ENCODE measurements at places on chromosomes 7 and 10. TPM values are rescaled to one million over a fixed set of nuclear protein-coding genes. Genes with fewer than 3 reads are reported as not detected.
A peak's percentile ranks its signal among the peaks of the same experiment; 100 is the strongest.

Gene MYOZ1
- total RNA-seq = 0.33 TPM

Gene RGR
- not detected for total RNA-seq

Gene CADPS2
- total RNA-seq = 22.4 TPM

Gene ARF5
- 286 TPM for total RNA-seq

Gene AUTS2
- 4.7 TPM for total RNA-seq

Gene SORCS1
- 0.35 TPM for total RNA-seq

Gene TMEM176A
- total RNA-seq = not detected

Gene NFE2L3
- 34.1 TPM for total RNA-seq

DNA sequence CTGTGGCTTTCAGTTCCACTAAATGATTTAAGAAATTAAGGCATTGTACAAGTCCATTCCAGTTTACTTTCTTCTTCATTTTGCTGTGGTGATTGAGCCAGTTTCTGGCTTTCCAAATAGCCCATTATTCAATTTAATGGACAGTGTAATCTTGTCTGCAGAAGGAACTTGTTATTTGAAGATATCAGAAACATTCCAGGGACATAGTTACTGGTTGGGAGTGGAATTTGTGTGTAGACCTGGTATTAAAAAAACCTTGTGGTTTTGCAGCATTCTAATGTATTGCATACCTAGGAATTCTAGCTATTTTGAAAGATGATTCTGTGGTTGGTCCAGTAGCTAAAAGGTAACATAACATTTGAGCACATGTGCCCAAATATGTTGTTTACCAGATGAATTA lies 72.2 kb downstream of the MCU start:
- DNase-seq = peak; percentile 50

DNA sequence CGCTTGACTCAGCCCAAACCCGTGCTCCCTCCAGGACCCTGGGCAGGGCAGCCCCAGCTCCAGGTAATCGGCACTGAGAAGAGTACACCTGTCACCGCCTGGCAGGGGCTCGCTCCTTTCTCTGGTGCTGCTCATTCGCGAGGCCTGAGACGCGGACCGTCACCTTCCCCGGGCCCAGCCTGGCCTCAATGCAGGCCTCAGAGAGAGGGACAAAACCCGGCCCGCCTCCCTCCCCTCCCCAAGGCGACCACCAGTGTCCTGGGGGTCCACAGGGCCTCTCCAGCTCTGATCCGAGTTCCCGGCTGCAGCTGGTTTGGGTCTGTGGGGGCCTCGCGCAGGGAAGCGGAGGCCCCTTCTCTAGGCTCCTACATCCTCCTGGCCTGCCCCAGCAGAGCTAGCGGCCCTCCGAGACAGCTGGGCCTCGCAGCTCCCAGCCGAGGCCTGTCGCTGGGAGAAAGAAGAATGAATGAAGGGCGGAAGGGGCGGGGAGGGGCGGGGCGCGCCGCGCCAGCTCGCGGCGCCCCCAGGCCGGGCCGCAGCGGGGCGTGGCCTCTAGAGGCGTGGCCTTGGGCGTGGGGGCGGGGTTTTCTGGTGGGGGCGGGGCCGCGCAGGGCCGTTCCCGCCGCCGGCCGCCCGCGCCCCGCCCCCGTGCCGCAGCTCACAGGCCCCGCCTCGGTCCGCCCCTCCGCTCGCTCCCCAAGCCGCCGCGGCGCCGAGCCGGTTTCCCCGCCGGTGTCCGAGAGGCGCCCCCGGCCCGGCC lies at the start of gene LIMK1:
LIMK1 (plus strand) TSS at position 688 of the 760 bp plus-strand sequence. CDS start 187 bp downstream, outside the sequence.
- DNase-seq = peak; percentile 59

DNA sequence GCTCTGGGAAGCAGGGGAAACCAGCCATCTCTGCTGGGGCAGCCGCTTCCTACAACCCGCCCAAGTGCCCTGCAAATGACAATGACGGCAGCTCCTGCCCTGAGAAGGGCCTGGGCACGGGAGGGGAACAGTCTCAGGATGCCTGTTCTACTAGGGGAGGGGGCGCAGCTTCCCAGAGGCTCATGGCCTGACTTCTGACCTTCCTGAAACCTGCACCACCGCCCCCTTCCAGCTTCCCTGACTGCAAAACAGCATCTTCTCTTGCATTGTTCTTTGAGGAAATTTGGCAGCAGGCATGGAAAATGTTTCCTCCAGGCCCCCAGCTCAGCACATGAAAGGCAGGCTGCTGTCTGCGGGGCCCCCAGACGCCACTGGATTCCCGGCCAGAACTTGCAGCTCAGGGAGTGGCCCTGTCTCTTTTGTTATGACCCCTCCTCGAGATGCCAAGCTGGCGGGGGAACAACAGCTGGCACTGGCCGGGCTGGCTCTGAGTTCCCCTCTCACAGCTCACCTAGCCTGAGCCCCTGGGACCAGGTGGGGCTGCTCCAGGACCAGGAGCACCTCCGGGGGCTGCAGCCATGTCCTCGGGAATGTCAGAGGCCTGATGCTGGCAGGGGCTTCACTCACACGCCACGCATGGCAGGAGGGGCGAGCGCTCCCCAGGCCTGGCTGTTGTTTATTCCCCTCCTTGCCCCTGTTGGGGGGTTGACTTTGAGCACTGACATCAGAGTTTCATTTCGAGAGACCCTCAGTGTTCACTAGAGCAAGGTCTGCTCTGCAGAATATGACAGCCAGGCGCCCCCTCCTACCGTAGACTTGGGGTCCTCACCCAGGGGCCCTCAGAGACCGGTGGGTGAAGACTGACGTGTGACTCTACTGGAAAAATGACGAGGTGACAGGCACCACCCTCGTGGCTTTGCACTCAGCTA lies 62.7 kb downstream of the CALML3 start:
- no peak for DNase-seq

DNA sequence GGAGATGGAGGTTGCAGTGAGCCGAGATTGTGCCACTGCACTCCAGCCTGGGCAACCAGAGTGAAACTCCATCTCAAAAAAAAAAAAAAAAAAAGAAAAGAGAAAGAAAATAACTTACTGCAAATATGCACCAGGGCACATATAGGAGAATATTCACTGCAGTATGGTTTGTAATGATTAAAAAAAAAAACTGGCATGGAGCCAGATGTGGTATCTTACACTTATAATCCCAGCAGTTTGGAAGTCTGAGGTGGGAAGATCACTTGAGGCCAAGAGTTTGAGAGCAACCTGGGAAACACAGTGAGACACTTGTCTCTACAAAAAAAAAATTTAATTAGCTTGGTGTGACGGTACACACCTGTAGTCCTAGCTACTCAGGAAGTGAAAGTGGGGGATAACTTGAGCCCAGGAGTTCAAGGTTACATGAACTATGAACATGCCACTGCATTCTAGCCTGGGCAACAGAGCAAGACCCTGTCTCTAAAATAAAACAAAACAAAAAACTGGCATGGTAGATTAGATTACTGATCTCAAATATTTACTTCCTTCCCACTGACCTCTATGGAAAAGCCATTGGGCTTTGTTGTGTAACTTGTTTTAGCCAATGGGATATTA lies 85.6 kb downstream of the MICU1 start:
- no peak for DNase-seq

DNA sequence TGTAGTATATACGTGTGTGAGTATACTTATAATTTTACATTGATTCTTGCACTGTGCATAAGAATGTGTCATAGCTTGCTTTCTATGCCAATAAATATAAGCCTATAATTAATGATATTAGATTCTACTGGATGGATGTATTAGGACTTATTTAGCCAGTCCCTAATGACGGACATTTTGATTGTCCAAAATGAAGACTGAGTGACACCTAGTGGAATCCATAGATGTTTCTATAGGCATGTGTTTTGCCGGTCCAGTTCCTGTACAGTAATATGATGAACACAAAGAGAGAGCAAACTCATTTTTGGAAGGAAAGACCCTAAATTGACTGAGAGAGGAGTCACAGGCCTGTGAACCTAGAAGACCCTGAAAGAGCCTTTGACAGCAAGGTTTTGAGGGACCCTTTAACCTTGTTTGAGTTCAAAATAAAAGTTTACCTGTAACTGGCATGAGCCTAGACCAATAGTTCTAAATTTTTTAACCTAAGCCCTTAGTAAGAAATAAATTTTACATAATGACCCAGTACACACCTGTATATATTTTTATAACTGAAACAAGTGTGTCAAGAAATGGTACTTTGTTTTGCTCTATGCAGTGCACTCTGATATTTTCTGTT lies 42.4 kb upstream of the AGBL3 start:
- DNase-seq = peak; percentile 23

DNA sequence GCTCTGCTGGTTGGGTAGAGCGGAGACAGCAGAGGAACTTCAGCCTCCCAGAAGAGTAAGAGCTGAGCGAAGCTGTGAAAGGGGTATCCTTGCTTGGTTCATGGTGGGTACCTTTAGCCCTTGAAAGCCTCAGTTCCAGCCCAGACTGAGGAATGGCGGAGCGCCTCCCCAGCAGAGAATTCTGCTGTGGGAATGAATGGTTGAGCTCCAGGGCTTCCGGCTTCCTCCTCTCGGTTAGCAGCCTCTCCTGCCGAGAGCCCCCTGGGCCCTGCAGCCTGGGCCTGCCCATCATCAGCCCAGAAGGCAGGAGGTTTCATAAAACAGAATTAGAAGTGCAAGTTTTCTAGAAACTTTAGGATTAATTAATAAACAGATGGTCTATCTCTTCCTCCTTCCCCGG lies 79.9 kb upstream of the ANLN start:
- DNase-seq = no peak

DNA sequence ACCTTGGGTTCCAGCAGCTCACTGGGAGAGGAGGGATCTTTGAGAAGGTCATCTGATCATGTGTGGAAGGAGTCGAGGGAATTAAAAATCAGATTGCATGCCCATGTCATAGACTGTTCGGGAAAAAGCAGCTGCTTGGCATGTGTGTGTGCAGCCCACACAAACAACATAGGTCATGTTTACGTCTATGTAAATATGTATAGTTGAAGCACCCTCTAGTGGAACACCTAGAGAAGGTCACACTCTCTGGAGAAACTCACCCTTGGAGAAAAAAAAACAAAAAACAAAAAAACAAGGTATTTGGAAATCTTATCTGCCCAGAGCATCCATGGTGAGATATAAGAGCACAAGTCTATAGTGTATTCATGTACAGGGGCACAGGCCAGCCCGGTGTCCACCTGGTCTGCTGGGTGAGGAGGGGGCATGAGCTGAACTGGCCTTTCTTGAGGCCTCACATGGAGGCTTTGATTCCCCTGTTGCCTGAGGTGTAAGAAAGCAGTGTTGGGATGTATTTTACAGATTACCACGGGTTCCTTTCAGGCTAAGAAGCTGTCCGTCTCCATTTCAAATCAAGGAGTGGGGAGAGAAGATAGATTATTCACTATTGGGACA lies 98.0 kb downstream of the NPY start:
- DNase-seq = peak; percentile 78

DNA sequence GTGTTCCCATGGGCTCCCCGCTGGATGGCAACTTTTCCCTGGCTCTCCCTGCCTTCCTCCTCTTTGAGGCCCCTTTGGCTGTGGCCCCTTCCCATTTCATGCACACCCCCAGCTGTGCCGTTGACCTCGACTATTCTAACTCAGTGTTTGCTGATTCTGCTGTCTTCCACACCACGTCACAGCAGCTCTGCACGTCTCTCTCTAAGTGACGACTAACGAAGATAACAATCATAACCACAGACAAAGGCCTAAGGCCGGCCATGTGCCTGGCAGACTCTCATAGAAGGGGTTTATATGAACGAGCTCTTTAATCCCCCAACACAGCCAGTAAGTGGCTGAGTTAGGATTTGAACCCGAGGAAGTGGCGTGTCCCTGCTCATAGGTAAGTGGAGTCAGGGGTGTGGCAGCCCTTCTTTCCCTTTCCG lies 151.5 kb upstream of the SHH start:
- DNase-seq = no peak

DNA sequence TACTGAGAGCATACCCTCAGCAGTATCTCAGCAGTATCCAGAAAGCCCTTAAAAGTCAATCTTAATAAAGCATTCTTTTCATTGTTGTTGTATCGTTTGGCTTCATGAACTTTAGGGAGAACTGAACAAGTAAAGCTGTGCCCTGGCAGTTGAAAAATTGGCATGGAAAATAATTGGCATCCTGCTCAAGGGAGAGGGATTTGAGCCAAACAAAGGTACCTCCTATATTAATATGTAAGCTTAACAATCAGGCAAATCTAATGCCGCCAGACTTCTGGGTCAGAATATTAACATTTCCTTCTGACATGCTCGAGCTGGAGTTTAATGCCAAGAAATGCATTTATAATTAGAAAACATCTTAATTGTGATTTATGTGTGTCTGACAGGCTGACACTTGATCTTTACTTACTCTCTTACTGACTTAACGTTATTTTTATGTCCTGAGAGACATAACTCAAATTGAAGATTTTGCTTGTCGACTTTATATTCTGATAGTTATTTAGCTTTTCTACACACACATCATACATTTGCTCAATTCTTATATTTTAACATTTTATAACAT lies 42.1 kb upstream of the PCDH15 start:
- no peak for DNase-seq

DNA sequence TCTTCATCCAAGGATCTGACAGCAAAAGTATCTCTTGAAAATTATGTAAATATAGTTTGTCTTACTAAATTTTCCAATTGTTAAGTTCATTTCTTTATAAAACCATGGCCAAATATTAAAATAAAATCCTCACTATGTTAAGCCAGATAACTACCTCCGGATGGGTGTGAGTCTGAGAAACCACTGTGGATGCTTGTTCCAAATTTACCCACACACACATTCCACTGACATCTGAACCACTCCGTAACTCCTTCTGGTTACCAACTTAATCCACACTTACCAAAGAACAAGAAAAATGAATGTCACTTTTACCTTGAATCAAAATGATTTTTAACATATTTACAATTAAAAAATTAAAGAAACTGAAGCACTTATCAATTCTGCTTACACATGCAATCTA lies 19.7 kb downstream of the CYTH3 start:
- no peak for DNase-seq

DNA sequence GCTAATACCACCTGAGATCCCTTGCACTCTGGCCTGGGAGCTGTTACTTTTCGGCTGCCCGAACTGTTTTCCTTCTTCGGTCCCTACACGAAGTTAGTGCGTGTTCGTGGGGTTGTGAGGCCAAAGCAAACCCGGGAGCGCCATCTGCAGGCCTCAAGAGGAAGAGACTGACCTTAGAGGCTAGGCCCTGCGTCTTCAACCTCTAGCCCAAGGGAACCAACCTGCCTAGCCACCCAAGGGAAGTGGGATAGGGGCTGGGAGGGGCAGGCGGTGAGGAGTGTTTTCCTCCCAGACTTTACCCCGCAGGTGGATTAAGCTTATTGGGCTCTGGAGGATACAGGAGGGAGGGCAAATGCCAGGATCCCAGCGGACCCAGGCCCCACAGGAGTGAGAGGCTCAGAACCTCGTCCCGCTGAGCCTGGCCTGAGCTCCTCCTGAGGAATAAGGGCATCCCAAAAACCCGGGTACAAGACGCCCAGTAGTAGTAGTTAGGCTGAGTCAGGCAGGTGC lies 1.7 kb upstream of the PAX2 start:
- DNase-seq = peak; percentile 73

DNA sequence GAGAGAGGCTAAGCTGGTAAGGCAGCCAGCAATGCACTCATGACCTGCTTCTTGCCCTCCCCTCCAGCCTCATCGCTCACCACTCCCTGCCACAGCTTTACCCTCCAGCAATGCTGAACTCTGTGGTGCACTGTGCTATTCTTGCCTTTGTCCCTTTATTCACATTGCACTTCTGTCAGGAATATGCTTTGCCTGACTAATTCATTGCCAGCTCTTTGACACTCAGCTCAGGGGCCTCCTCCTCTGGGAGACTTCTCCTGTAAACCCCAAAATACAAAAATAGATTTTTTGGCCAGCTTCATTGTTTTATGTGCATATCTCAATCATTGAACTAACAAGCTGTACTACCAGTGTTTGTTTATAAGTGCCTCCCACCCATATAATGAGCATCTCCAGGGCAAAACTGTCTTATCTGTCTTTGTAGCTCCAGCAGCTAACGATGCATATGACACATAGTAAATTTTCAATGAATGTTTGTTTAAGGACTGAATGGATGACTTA lies 8.2 kb downstream of the CNNM1 start:
- no peak for DNase-seq
